Activated T-helper 1 cell treated with anti-CD3 and anti-CD28 coated beads, Interleukin-2, amount 50 U/mL, for 16 hours (primary cell): ENCODE measurements at places on chromosomes 12 and 14.

DNA sequence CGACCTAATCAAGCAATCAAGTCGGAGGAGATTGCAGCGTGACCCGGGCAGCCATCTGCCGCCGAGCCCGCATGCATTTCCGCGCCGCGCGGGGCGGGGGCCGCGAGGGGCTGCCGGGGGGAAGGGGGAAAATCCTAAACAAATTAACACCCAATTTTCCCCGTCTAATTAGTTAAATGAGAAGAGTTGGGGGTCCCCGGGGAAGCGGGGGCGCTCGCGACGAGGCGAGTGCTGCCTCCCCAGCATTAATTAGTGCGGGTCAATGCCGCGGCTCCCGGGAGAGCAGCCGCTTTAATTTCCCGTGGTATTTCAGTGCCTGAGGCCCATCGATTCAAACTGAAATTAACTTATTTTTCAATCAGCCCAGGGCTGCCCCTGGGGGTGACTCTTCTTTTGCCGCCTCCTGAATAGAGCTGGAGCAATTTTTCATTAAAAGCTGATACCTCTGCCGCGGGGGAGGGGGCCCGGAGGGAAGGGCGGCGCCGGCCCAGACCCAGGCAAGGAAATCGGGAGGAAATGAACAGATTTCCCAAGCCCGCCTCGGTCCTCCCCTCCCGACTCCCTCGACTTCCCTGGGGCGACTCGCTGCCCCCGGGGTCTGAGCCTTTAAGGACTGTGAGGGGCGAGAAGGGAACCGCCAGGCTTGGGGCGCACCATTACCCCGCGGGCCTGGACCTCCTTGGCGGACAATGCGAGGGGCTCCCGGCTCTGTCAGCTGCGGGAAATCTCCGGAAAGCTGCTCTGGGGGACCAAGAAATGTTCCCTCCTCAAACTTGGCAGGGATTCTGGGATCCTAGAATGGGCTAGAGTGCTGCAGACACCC is 18.9 kb downstream of the VSX2 start:
- DNase-seq, result no peak

DNA sequence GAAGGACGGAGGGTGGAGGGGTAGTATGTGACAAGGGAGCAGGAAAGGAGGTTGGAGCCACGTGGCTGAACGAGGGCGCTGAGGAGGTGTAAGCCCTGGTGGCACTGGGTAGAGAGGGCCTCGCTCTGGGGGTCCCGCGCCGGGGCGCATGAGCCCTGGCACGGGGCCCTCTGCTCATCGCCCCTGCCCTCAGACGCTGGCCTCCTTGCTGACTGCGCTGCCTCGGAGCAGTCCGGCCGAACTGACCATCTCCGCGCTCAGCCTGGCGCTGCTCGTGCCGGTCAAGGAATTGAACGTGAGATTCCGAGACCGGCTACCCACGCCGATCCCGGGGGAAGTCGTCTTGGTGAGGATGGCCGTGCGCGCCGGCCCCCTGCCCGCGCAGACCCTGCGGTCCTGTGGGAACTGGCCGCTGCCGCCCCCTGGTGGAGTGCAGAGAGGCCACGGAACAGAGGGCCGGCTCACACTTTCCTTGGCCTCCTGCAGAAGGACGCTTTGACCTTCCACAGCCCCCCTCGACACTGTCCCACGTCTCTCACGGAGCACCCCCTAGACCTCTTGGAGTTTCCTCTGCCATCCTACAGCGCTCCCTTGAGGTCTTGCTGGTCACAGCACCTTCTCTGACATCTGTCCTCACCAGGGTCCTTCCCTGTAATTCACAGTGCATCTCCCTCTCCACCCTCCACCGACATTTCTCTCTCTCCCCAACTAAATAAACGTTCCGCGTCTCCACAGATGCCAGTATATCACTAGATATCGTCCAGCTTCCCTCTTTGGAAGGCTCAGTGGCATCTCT is 10.5 kb downstream of the ARHGEF25 start:
- peak; percentile 37 for DNase-seq

DNA sequence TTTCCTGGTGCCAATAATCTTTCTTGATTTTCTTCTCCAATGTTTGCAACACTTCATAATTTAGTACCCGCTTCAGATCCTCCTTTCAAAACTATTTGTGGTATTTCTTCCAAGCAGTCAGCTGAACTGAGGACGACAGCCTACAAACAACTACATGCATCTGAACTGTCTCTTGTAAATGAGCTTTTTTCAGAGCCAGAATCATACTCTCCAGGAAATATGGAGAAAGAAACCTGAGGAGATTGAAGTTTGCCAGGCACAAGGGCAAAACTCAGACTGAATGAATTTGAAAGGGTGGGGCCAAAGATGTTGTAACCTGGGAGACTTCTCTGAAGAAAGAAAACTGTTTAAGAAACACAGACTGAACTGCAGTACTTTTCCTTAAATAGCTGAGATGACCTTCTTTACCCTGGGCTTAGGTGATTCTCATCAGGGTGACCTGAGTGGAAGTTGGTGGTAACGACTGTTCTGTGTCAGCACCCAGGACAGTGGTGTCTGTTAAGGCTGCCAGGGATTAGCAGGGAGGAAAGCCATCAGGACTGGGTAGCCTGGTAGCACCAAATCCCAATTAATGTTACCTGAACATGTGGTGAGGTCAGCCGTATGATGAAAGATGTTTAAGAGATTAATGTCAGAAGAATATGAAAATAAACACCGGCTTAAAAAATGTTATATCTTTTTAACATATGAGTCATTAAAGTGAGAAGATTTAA is 95.0 kb downstream of the TGFB3 start:
- no peak for DNase-seq

DNA sequence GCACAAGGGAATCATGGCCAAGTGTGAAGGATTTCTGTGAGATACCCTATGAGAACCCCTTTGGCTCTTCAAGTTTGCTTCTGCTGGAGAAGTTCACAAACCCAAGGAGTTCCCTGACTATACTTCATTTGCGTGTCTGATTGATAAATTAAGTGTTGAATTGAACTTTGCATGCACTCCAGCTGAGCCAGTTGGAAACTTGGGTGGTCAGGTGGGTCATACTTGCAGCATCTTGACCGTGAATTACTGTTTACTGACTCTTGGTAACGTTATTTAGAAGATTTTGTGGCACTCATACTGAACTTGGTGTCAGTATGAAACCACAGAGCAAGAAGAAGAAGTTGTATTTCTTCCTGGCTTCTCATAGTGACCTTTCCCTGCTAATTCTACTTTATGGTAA is 77.5 kb downstream of the TGFB3 start:
- DNase-seq, result no peak

- DNase-seq, result no peak
Measured at GRCh38 chr14:101457301-101457935, 103.9 kb upstream of the DIO3 start.

- DNase-seq, result no peak
Measured at GRCh38 chr14:22976620-22977433, 5.5 kb downstream of the AJUBA start.

GRCh38 chr12:122978507-122978955 is 1.9 kb upstream of the ARL6IP4 start:
- no peak for DNase-seq

- no peak for DNase-seq
Measured at GRCh38 chr12:3768911-3769447, 16.1 kb upstream of the CRACR2A start.

DNA sequence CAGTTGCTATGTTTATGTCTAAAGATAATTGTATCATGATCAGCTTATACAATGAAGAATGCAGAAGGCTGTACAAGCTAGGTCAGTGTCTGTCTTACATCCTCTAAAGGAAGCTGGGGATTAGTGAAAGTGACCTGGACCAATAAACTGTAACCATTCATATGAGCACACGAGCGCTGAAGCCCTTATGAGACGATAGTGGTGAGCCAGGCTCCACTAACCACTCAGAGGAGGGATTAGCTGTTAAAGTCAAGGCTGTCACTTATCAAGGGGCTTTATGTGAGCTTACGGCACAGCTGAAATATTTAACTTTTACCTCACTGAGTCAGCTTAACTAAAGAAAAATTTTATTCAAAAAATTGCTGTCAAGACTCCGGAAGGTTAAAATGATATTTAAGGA is 30.3 kb downstream of the NDUFA12 start:
- no peak for DNase-seq

DNA sequence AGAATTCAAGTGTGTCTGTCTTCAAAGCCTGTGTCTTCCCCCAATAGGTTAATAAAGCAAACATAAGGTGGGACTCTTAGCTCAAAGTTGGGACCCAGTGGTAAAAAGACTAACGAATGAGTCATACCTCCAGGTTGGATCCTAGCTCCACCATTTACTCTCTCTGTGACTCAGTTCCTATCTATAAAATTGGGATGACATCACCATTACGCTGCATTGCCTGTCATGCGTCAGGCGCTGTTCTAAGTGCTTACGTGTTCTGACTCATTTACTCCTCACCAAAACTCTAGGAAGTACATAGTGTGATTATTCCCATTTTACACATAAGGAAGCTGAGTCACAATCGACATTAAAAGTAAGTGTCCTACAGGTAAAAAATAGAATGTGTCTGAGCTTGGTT is 915.8 kb downstream of the VRK1 start:
- no peak for DNase-seq

DNA sequence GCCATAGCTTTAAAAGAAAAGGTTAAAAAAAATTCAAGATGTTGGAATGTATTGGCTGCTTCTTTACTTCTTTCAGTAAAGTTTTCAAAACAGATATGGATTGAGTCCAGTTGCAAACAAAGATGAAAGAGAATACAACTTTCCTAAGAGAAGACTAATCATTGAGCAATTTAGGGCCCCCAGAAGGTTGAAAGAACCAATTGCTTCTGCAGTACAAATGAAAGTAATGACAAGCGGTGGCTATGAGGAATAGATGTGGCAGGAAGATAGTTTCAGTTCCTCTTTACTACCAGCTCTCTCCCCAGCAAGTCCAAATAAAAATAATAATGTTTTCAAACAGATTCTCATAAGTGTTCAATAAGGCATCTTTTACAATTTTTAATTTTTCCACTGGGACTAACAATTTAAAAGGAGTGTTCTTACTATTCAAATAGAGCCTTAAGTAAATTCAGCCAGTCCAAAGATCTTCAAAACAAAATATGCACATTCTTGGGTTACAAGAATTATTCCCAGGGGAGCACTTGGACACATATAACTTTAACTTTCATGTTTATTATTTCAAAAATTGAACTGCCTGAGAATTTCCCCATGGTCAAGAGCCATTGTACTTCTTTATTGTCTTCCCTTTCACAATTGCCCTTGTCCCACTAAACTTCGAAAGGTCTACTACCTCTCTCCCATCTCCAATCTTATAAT is 62.3 kb upstream of the PPP1R12A start:
- no peak for DNase-seq

- no peak for DNase-seq
Measured at GRCh38 chr14:97902630-97903029, 1105.4 kb downstream of the VRK1 start.
